ENCODE measurements at places on chromosomes 5 and 9. TPM values are rescaled to one million over a fixed set of nuclear protein-coding genes. Genes with fewer than 3 reads are reported as not detected.

DNA sequence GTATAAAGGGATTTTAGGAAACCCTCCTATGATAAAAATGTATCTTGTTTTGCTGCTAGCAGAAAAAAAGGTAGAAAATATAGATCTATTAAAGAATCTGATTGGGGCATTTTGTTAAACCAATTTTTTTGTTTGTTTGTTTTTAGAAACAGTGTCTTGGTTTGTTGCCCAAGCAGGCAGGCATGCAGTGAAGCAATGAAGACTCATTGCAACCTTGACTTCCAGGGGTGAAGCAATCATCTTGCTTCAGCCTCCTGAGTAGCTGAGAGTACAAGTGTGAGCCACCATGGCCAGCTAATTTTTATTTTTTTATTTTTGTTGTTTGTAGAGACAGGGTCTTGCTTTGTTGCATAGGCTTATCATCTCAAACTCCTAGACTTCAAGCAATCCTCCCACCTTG, 755.8 kb upstream of the EDIL3 start:
- DNase-seq: no peak

- no peak for DNase-seq
Observed at GRCh38 chr5:172721455-172722326, 49.3 kb downstream of the DUSP1 start.

DNA sequence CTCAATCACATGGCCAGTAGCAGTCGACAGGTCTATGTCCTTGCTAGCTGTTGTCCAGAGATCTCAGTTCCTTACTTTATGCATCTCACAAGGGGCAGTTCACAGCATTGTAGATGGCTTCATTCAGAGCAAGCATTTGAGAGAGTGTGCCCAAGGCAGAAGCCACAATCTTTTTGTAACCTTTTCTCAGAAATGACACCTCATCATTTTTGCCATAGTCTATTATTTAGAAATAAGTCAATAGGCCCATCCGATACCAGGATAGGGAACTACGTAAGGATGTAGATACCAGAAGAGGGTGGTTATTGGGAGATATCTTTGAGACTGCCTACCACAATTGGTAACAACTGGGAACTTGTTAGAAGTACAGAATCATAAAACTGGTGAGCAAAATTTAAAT, 37.1 kb downstream of the LURAP1L start:
- no peak for DNase-seq

DNA sequence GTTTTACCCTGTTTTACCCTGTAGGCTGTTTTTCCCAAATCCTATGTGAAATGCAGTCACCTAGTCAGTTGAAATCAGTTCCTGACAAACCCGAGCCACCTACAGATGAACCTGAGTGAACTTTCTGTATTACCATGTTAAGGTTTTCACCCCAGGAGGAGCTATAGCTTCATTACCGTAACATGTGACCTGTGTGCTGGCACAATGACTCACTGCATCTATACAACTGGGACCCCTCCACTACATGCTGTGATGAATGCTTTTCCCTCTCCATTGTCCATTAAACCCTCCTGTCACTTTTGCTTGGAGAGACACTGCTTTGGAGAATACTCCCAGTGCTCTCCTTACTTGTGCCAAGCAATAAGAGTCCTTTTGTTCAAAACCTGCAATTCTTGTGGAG, 1974.8 kb downstream of the EFNA5 start:
- DNase-seq: no peak

- DNase-seq: no peak
Observed at GRCh38 chr5:91103353-91104061, 279.6 kb downstream of the ARRDC3 start.

GRCh38 chr5:57246426-57246825, 72.6 kb downstream of the GPBP1 start:
- no peak for DNase-seq

- peak; percentile 83 for DNase-seq
Observed at GRCh38 chr5:78527054-78527859, 121.3 kb downstream of the LHFPL2 start.

DNA sequence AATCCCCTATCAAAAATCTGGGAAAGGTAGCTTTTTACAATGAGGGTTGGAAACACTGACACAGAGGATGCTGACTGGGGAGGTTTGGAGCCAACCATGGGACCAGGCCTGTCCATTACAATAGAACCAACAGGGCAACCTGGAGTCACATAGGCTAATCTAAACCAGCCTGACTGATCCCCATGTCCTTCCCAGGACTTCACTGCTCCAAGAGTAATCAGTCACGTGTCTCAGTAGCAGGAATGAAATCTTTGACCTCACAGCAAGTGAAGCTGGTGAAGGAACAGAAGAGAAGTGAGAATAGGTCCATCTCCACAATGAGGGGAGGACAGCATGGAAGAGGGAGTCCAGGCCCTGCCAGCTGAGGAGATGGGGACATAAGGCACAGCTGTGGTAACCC, 16.0 kb upstream of the GLRX start:
- no peak for DNase-seq

DNA sequence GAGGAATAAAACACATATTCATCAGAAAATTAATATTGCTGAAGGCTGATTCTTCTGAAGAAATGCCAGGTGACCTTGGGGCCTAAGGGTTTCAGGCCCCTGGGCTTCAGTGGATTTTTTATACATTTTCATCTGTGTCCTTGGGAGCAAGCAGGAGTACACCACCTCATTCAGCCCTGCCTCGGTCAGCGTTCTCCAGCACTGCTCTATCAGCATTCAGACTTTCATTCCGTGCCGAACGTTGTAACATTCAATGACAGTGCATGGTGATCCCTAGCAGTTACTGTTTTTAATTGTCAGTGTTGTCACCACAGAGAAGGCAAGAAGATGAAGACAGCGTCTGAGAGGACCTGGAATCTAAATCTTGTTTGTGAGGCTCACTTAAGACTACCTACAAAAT, 490.4 kb downstream of the DNAH5 start:
- no peak for DNase-seq

The GPR21 gene
- not detected for total RNA-seq

The OTP gene
- total RNA-seq: not detected

The CD72 gene
- 0.20 TPM for total RNA-seq

The AK6 gene
- total RNA-seq: 38.4 TPM

The GGTA1 gene
- total RNA-seq: not detected
